ENCODE measurements at places on chromosomes 6 and 20. TPM values are rescaled to one million over a fixed set of nuclear protein-coding genes. Genes with fewer than 3 reads are reported as not detected.

The SIRPB2 gene
- total RNA-seq: 0.24 TPM

The RING1 gene
- total RNA-seq: 33.4 TPM

The ADAT2 gene
- total RNA-seq: 4.3 TPM

The BMP6 gene
- total RNA-seq: 13.4 TPM

The VIP gene
- total RNA-seq: not detected

The CLIC5 gene
- total RNA-seq: 0.44 TPM

The LHFPL5 gene
- total RNA-seq: 0.33 TPM

The TNNC2 gene
- total RNA-seq: 0.47 TPM

The MROH8 gene
- 4.9 TPM for total RNA-seq

The PTCRA gene
- not detected for total RNA-seq

The PERP gene
- 26.2 TPM for total RNA-seq

The RXRB gene
- 41.4 TPM for total RNA-seq

The OPN5 gene
- total RNA-seq: 1.6 TPM

The MATN4 gene
- total RNA-seq: not detected

The NDUFAF5 gene
- 27.5 TPM for total RNA-seq

The SLC12A5 gene
- total RNA-seq: 9.5 TPM

DNA sequence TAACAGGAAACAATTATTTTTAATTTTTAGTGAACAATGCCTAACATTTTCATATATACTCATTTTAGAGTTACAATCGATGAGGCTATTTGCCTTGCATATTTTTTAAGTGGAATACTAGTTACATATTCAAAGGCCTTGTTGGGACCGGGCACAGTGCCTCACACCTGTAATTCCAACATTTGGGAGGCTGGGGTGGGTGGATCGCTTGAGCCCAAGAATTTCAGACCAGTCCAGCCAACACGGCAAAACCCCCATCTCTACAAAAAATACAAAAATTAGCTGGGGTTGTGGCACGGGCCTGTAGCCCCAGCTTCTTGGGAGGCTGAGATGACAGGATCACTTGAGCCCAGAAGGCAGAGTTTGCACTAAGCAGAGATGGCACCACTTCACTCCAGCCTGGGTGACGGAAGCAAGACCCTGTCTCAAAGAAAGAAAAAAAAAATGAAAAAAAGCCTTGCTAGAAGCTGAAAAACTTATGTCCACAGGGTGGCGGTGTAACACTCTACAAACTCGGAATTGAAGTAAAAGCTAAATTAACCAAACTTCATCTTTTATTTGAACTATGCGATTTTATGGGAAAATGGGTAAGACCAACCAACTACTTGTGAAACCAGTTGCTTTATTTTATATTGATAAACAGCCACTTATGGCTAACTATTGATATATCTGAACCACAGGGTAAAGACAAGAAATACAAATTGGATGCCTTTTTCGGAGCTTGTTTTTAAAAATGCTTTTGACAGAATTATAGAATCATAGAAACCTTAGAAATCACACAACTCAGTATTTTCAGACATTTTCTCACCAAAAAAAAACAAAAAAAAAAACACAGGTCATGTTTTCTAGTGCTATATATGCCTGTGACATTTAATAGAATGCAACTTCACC lies 24.1 kb upstream of the ROS1 start:
- ATAC-seq: peak; percentile 22

DNA sequence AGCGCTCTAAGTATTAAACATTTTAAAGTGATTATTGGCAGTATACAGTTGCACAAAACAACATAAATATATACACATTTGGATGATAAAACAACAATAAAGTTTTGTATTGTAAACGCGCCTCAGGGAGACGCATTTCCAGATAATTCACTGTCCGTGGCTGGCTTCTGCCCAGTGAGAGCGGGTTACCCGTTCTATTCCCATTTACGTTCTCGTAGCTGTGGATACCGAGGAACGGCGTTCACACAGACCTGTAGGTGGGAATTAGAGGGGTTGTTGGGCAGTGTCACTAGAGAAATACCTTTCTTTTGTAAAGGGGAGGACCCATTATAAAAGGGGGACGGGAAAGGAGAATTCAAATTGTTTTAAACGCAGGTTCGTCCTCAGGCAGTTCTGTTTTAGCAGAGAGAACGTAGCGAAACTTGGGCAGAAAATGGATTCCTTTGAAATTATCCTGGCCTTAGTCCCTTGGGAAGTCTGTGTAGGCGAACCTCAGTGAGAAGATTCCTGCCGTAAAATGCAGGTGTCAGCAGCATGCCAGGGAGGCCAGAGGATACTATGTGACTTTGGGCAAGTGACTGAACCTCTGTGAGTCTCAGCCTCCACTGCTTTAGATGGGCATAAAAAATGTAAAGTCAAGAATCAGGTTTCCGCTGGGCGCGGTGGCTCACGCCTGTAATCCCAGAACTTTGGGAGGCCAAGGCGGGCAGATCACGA lies 756 bp downstream of the MTG2 start:
- no peak for ATAC-seq

GRCh38 chr6:117272891-117273290 lies 7.5 kb downstream of the VGLL2 start:
- ATAC-seq: no peak

DNA sequence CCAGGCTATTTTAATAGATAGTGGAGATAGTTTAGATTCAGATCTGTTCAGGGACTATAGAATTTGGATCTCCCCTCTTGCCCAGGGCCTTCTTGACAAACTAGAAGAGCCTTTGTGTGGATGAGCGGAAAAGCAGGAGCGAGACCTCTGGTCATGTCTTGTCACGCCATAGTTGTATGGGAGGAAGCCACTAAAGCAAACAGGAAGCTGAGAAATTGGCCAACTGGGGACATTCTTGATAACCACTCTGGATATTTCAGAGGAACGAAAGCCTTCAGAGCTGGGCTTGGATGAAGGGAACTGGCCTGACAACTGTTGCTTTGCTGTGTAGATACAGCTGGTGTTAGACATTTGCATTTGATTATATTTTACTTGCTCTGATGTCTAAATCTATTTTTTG lies 54.1 kb upstream of the EXOC2 start:
- ATAC-seq: no peak

GRCh38 chr6:150720774-150721233 lies 121.1 kb downstream of the PLEKHG1 start:
- peak; percentile 73 for ATAC-seq

- no peak for ATAC-seq
Measured at GRCh38 chr6:109962271-109962670, 15.8 kb upstream of the GPR6 start.

DNA sequence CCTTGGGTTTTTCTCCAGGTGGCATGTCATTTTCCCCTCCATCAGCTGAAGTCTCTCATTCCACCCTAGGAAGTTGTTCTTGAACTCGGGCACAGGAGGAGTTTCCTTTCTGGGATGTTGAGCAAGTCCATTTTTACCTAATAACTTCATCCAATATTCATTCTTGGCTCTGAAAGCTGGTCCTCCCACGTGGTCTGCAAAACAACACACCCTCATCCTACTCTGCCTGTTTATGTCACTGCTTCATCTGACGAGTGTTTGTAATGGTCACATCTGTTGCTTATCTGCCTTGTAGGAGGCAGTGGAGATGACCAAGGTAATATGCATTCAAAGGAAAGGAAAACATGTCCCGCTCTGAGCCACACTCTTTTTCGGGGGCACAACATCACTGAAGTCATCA lies 41.7 kb upstream of the AIG1 start:
- peak; percentile 64 for ATAC-seq

- no peak for ATAC-seq
Measured at GRCh38 chr6:47581591-47581990, 104.0 kb downstream of the CD2AP start.

GRCh38 chr20:1825507-1825906 lies 69.7 kb upstream of the SIRPA start:
- no peak for ATAC-seq

GRCh38 chr6:43947860-43948259 lies 177.8 kb downstream of the VEGFA start:
- no peak for ATAC-seq

- ATAC-seq: no peak
Measured at GRCh38 chr6:118752803-118753202, 101.4 kb upstream of the CEP85L start.

- no peak for ATAC-seq
Measured at GRCh38 chr6:28167926-28168325, 26.2 kb downstream of the ZKSCAN8 start.

- ATAC-seq: no peak
Measured at GRCh38 chr20:25282796-25283195, 34.9 kb downstream of the PYGB start.

GRCh38 chr20:5261763-5262162 lies 55.0 kb downstream of the PROKR2 start:
- ATAC-seq: no peak

DNA sequence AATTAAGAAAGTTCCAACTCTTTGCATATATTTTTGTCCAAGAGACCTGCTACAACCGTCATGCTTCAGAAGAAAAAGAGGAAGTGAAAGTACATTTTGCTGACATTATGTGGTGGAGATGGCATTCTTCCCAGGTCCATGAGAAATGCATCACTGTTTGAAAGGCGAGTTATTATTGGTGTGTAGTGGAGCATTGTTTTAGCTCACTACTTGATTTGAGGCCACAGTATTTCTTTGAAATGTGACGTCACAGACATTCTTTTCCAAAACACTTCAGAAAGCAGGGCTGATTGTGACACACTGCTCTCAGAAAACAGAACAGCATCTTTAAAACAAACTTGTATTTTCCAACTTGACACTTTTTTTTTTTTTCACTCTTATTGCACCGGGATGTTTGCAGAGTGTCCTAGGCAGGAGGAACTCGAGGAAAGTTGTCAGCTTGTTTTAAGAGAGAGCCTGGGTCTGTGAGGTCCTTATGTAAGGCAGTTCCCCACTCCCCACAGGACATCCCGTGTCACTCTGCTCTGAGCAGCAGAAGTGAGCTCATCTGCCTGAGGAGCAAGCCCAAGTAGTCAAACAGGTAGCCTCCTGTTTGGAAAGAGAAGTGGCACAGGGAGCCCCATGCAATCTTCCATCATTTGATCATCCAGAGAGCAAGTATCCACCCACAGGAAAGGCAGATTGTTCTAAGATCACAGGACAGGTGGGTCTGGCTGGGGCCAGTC lies 1.1 kb downstream of the SPTLC3 start:
- no peak for ATAC-seq

DNA sequence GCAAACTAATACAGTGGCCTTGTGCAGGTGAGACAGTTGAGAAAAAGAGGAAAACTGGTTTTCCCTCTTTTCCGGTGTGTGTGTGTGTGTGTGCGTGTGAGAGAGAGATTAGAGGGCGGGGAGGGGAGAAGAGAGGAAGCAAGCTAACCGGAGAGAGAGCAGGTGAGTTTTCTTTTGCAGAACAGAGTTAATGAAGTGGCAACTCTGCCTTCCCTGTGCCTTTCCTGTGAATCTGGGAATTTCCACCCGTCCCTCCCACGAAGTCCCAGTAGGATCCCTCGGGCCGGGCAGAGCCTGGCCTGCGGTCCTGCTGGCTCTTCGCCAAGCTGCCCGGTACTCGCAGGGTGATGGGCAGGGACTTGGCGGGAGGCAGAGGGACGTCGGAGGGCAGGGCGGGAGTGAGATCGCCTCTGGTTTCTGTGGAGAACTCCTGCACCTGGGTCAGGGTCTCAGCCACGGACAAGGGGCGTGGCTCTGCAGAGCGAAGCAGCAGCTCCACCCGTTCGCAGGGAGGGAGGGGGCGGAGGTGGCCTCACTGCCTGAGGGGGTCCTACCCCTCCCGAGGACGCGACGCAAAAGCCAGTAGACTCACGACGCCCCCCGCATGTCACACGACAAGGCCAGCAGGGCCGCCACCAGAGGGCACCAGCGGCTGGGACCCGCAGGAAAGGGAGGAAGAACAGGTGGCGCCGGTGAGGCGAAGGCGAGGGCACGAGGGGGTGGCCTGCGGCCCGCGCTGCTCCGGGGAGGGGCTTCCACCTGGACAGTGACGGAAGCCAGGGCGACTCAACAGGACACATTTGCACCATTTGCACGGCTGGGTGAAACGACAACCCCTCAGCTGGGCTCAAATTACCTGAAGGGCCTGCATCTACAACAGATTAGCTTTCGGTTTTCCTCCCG lies 51.2 kb upstream of the RNF182 start:
- peak; percentile 76 for ATAC-seq

GRCh38 chr6:22149096-22149495 lies 147.7 kb downstream of the PRL start:
- ATAC-seq: peak; percentile 5

- no peak for ATAC-seq
Measured at GRCh38 chr6:135323202-135323668, 142.1 kb downstream of the MYB start.

- no peak for ATAC-seq
Measured at GRCh38 chr6:157370755-157371154, 10.2 kb upstream of the ZDHHC14 start.

- ATAC-seq: peak; percentile 67
Measured at GRCh38 chr6:7267466-7268091, 45.4 kb downstream of the SSR1 start.

DNA sequence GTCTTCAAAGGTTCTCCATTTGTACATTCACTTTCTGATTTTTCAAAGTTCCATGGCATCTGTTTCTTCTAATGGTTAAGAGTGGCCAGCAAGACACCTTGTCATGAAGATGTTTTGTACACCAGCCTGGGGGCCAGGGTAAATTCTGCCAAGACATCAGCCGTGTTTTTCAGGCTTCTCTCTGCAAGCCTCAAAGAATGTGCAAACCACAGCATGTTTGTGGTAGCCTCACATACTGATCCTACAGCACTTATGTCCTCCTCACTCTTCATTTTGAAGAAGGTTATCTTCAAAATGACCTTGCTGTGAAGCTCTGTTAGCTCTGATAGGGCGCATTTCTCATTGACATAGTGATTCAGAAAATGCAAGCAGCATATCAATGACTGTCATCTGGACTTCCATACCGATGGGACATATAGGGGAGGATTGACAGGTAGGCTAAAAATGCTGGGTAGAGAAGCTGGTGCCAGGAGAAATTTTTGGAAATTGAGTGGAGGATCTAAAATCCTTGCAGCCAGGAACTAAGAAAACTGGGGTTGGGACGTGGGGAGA lies 59.3 kb upstream of the SPTLC3 start:
- no peak for ATAC-seq

DNA sequence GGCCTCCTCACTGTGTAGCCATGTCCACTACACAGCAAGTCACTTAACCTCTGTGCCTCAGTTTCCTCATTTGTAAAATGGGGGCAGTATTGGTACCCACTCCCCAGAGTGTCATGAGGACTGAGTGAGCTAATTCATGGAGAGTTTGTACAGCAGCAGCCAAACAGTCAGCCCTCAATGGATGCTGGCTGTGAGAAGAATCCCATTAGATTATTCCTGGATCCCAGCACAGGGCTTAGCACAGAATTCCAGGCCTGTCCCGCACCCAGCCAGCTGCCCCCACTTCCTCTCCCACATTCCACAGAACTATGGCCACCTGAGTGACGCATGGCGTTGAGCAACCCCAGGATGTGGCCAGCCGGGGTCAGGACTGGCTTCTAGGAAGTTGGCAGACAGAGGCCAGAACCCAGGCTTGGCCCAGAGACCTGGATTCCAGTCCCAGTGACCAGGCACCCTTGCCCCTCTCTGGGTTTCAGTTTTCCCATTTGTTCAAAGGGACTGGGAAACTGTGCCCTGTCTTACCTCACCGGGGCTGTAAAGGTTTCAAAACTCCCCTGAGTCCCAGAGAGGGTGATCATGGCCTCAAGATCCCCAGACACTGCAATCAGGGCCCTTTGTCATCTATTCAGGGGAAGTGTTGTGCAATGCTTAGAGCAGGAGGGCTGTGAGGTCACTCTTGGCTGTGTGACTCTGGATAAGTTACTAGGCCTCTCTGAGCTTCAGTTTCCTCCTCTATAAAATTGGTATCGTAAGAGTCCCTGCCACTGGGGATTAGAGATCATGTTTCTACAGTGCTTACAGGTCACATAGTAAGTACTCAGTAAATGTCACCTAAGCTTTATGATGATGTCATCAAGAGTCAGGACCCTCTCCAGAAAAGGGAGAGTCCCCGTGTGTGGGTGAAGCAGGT lies 3.0 kb upstream of the TGM2 start:
- ATAC-seq: peak; percentile 6

- ATAC-seq: no peak
Measured at GRCh38 chr20:21523281-21523868, 9.5 kb upstream of the NKX2-2 start.

Measured in motor neuron (in vitro differentiated cells).